LoVo (cell line): ENCODE measurements at places on chromosomes 12 and 14.

DNA sequence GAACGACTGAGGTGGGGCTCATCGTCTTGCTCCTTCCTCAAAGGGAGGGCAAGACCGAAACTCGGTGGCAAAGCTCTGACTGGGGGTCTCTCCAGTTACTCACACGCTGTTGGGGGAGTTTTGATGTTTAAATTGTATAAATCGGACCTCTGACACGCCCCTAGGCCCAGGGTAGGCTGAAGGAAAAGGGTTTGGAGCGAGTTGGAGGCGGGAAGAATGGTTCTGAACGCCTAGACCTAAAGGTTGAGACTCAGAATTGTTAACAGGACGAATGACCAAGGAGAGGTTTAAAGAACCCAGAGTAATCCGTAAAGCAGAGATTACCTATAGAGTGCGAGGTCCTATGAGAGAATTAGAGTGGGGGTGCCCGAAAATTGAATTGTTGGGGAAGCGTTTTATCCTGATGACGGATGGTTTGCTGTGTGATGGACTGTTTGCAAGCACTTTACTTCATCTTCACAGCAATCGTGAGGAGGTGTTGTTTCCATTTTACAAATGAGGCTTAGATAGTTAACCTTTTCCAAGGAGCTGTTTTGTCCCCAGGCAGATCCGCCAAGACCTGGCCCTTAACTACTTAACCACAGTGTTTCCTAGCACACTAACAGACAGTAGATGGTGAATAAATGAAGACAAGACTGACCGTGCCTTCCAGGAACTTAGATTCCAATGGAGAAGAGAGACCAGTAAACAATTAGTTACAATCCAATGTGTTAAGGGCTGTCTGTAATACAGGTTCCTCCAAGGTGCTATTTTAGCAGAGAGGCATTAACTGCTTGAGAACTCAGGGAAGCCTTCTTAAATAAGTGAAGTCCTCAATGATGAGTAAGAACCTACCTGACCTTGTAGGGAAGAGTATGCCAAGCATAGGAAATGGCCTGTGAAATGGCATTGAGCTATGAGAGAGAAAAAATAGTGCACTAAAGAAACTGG is 929 bp upstream of the UBE2N start:
- no peak for DNase-seq

DNA sequence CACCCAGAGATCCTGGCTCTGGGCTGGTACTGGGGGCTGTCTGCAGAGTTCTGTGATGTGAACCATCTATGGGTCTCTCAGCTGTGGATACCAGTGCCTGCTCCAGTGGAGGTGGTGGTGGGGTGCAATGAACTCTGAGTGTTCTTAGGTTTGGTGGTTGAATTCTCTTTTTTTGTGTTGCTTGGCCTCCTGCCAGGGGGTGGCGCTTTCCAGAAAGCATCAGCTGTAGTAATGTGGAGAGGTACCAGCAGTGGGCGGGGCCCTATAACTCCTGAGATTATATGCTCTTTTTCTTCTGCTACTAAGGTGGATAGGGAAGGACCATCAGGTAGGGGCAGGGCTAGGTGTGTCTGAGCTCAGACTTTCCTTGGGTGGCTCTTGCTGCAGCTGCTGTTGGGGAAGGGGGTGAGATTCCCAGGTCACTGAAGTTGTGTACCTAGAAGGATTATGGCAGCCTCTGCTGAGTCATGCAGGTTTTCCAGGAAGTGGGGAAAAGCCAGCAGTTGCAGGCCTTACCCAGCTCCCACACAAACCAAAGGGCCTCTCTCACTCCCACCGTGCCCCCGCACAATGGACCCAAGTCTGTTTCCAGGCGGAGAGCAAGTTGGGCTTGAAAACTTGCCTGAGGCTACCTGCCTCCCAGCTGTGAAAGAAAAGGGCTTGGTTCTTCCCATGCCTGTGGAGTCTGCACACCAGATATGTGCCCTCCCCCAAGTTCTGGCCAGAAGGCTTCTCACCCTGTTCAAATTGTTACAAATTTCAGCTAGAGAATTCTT is 18.6 kb downstream of the CCER1 start:
- DNase-seq = no peak

DNA sequence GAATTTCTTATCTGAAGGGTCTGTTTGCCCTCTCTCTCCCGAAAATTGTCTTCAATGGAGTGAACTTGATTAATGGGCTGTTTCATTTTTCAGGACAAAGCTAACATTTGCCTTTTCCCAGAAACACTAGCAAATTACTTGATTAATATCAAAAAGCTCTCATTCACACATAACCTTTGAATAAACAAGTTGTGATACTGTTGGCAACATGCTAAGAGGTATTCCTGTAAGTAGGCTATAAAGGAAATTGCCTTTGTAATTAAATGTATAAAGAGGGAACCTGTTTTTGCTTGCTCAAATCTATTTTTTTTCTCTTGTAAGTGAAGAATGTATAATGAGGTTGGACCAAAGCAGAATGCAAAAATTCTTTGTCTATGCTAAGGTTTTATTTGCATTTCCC is 457.2 kb downstream of the TMTC2 start:
- DNase-seq = no peak

DNA sequence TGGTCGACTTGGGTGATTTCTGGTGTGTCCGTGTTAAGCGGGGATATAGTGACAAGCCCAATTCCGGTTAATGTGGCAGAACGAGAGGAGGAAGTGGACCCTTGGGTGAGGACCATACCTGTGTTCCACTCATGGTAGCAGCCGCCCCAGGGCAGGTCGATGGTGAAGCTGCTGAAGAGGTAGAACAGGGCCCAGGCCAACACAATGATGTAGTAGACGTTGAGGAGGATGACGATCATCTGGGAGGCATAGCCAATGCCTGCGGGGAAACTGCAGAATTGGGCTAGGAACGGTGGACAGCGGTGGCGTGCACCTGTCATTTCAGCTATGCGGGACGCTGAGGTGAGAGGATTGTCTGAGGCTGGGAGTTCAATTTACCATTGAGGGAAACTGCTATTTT is 20.1 kb downstream of the SLC6A13 start:
- DNase-seq = no peak

DNA sequence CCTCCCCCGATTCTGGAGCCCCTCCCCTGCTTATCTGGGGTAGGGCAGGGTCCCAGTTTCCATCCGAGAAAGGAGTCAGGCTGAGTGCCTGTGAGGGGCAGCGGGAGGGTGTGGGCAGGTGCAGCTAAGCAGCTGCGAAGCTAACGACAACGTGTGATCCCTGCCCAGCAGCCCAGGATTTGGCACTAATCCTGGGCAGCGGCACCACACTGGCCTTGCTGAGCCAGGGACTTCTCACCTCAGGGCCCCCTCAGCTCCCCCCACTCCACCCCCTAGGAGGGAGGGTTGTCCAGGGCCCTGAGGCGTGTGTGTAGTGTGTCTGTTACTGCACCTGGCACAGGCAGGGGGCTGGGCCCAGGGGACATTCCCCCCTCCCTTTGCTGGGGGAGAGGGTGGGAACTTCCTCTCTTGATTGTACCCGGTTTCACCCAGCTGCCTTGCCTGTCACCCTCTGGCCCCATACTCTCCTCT is 1.8 kb downstream of the SMIM41 start:
- no peak for DNase-seq

DNA sequence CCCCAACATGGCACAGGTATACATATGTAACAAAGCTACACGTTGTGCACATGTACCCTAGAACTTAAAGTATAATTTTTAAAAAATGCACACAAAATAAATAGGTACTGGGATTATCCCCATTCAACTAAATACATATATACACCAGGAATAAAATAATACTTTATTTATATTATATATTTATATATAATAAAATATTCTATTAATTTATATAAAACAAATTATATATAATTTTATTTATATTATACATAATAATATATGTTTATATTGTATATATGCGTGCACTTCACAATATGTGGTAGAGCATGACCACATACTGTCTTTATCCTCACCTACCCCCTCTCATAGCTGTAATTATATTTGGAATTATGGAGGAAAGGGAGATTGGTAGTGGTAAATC is 119.1 kb upstream of the TMEM260 start:
- no peak for DNase-seq

DNA sequence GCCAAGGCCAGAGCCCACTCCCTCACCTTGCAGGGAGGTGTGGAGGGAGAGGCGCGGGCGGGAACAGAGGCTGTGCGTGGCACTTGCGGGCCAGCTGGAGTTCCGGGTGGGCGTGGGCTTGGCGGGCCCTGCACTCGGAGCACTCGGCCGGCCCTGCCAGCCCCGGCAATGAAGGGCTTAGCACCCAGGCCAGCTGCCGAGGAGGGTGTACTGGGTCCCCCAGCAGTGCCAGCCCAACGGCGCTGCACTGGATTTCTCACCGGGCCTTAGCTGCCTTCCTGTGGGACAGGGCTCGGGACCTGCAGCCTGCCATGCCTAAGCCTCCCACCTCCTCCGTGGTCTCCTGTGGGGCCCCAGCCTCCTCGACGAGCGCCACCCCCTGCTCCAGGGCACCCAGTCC is 107.5 kb downstream of the FAR2 start:
- no peak for DNase-seq

- DNase-seq = peak; percentile 56
These were observed 7.7 kb upstream of the IFNG-AS1 start for GRCh38 chr12:67981287-67982162.

- DNase-seq = no peak
These were observed 474.7 kb downstream of the NPAS3 start for GRCh38 chr14:33413381-33413780.

DNA sequence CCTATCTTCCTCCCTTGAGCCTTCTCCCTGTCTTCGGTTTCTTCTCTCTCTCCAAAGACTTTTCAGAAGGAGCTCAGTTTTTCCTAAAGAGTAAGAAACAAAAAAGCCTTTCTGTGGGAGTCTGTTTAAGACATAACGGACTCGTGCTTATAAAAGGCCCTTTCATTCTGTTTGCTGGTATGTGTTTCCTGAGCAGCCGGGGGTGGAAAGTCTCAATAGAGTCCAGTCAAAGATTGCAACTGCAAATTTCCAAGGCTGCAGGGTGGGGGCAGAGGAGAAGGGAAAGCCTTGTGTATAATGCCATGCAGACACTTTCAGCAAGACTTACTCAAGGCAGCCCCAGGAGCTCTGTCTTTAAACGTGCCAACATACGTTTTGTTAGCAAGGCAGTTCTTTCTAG is 62.2 kb downstream of the GNG2 start:
- DNase-seq = no peak

DNA sequence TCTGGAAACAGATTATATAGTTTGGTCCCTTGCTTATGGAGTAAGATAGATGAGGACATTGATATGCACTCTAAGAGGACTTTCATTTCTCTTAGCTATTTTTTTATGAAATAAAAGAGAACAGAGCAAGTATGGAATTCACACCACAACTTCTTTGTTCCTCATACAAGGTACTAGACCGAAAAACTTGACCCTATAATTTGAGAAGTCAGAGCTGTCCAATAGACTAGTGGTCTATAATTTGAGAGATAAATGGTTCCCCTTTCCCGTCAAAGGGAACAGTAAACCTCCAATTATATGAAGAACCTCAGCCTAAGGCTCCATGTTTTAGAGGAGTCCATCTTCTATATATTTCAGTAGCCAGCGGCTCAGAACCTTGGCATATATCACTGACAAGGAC is 58.5 kb upstream of the HIF1A start:
- DNase-seq = no peak

GRCh38 chr14:43786066-43786762 is 720.9 kb downstream of the FSCB start:
- DNase-seq = no peak

DNA sequence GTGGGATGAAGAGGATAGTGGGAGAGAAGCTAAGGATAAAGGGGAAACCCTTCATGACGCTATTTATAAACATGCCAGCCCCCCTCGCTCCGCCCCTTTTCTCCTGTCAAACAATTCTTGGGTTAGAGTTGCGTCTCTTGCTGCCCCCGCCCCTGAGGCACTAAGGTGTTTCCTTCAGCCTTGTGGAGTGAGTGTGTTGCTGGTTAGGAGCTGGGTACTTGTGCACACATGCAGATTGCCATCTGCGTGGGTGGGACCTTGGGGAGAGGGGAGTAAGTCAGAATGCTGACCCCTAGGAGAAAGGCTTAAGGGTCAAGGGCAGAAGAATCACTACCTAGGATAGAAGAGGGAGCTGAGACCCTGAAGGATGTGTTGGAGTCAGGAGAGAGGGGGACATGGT is 5.4 kb downstream of the FOXJ2 start:
- DNase-seq = no peak

GRCh38 chr12:119410396-119410795 is 75.9 kb downstream of the CCDC60 start:
- DNase-seq = no peak

DNA sequence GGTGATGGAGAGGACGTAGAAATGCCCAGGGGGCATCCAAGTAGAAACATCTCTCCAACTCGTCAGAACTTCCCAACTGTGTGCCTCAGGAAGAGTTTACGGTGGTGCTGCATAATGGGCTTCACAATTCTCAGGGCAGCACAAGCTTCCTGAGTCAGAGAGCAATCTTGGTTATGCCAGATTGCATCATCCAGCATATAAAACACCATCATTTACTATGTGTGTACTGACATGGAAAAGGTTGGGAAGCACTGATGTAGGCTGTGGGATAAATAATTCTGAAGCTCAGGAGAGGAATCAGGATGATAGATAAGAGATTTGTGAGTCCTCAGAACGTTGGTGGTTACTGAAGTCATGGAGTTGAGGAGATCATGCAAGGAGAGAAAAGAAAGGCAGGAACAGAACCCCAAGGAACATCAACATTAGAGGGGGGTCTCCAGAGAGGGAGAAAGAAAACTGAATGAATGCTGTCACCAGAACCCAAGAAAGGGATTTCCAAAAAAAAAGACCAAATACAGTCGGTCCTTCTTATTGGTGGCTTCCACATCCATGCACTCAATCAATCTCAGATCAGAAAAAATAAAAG is 4.7 kb upstream of the NCKAP5L start:
- DNase-seq = peak; percentile 59
